Amniotic stem cell (primary cell): ENCODE measurements at places on chromosomes 7 and 10.

DNA sequence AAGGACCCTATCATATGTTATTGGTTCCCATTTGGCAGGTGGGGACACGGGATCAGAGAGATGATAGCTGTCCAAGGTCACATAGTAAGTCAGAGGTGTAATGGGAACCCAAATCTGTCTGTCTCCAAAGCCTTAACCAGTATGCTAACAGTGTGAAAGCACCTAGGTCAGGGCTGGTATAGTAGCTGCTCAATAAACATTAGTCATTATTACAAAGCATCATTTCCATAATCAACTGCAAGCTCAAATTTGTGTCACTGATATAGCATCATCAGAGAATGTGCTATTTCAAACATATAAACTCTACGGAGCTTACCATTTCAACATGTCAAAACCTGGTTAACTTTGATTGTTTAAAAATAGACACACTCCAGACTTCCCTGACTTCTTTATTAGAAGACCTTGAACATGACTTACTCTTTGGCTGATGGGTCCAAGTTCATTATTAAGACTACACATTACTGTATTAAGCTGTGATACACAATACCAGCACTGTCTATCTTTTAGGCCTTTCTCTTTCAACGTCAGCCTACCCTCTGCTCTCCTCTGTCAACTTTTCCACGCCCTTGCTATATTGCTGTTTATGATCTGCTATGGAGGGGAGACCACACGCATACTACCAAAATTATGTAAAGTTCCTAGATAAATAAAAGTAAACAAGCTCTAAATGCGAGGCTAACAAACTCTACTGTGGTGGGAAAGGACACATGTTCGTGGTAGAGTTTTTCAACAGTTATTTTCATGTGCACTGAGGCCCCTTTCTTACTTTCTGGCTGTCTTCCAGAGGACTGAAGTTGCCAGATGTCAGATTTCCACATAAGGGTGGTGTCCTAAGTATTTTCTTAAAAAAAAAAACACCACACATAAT lies 33.6 kb downstream of the DNMBP start:
- no peak for DNase-seq

GRCh38 chr7:98038321-98038720 lies 48.3 kb upstream of the OCM2 start:
- no peak for DNase-seq

DNA sequence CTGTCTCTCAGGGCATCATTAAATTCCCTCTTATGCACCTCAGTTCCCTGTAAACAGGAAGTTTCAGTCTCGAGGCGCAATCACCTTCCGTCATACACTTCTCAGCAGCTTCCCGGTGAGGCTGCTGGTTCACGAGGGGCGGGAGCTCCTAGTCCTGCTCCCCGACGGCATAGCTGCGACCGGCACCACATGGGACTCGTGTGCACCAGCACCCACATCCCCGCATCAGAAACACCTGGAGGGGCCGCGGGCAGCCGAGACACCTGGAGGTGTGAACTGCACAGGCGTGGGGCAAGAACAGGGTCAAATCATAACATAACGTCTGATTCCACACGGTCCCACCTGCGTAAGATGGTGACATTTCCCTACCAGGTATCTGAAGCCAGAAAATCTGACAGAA lies 52.7 kb downstream of the DIP2C start:
- DNase-seq, result no peak

DNA sequence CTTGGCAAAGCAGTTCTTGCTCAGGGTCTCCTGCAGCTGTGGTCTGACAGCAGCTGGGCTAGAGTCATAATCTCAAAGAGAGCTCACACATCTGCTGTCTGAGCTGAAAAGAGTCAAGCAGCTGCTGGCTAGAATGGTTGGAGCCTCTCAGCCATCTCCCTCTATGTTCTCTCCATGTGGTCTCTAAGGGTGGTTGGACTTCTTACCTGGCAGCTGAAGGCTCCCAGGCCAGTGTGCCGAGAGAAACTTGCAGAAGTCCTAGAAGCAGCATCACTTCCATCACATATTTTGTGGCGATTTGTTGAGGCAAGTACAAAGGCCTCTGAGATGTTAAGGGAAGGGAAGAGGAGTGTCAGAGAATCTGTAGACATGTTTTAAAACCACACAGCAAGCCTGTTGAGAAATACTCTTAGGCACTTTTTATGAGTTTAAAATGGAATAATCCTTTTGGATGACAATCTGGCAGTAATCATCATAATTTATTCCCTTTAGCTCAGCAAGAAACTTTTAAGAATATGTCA lies 93.2 kb downstream of the REEP3 start:
- no peak for DNase-seq

- no peak for DNase-seq
Measured at GRCh38 chr7:140883378-140883777, 41.4 kb downstream of the BRAF start.

DNA sequence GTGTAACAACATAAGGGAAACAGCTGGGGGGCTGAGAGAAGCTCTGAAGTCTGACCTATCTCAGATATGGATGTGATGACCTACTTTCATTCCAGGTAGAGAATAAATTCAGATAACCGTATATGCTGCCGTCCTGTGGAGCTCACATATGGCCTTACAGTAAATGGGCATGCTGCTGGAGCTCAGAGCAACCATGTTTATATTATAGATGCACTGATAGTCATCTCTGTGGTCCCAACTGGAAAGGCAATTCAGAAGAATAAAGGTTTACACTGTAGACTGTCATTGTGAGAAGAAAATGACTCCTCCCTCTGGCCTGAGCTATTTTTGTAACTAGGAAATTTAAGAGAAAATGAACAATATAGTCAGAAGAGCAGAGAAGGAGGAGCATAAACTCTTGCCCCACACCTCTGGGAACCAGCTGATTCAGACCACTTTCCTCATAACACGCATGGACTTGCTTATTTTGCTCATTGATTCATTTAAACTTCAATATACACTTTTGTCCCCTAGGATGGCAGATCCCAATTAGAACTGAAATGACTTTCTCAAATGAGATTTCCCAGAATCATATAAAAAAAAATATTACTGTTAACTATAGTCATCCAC lies 69.9 kb upstream of the NXPH1 start:
- no peak for DNase-seq

DNA sequence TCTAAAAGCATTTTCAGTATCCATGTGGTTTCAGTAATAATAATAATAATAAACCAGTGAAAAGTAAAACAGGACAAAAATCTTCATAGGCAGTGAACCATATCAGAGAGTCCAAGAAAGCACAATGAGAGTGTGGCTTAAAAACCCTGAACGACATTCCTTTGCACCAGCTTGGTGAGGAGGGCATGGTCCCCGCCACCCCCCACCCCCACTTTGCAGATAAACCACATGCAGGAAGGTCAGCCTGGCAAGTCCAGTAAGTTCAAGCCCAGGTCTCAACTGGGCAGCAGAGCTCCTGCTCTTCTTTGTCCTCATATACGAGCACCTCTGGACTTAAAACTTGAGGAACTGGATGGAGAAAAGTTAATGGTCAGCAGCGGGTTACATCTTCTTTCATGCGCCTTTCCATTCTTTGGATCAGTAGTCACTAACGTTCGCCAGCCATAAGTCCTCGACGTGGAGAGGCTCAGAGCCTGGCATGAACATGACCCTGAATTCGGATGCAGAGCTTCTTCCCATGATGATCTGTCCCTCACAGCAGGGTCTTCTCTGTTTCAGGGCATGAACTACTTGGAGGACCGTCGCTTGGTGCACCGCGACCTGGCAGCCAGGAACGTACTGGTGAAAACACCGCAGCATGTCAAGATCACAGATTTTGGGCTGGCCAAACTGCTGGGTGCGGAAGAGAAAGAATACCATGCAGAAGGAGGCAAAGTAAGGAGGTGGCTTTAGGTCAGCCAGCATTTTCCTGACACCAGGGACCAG lies 172.5 kb downstream of the EGFR start:
- no peak for DNase-seq

- no peak for DNase-seq
Measured at GRCh38 chr10:123250640-123251039, 96.4 kb downstream of the BUB3 start.

- no peak for DNase-seq
Measured at GRCh38 chr7:156579566-156579965, 61.0 kb upstream of the RNF32 start.

- no peak for DNase-seq
Measured at GRCh38 chr7:29224726-29225125, 30.2 kb downstream of the CHN2 start.

- no peak for DNase-seq
Measured at GRCh38 chr7:147638566-147638965, 952.0 kb upstream of the C7orf33 start.

- DNase-seq, result no peak
Measured at GRCh38 chr10:113983552-113983951, 60.1 kb upstream of the ADRB1 start.

GRCh38 chr10:98023024-98023423 lies 7.4 kb downstream of the CRTAC1 start:
- DNase-seq, result no peak

GRCh38 chr10:14757986-14758385 lies 16.7 kb downstream of the FAM107B start:
- no peak for DNase-seq

GRCh38 chr10:5196702-5197113 lies at the start of gene AKR1C4:
Gene AKR1C4 (plus strand): TSS chr10:5196837. CDS start chr10:5196868, 31 bp downstream.
- no peak for DNase-seq

GRCh38 chr10:3872712-3873329 lies 87.8 kb upstream of the KLF6 start:
- no peak for DNase-seq

GRCh38 chr7:92778972-92779371 lies 57.4 kb downstream of the CDK6 start:
- DNase-seq, result no peak

GRCh38 chr10:43038783-43039623 lies 37.9 kb upstream of the RET start:
- DNase-seq, result no peak

DNA sequence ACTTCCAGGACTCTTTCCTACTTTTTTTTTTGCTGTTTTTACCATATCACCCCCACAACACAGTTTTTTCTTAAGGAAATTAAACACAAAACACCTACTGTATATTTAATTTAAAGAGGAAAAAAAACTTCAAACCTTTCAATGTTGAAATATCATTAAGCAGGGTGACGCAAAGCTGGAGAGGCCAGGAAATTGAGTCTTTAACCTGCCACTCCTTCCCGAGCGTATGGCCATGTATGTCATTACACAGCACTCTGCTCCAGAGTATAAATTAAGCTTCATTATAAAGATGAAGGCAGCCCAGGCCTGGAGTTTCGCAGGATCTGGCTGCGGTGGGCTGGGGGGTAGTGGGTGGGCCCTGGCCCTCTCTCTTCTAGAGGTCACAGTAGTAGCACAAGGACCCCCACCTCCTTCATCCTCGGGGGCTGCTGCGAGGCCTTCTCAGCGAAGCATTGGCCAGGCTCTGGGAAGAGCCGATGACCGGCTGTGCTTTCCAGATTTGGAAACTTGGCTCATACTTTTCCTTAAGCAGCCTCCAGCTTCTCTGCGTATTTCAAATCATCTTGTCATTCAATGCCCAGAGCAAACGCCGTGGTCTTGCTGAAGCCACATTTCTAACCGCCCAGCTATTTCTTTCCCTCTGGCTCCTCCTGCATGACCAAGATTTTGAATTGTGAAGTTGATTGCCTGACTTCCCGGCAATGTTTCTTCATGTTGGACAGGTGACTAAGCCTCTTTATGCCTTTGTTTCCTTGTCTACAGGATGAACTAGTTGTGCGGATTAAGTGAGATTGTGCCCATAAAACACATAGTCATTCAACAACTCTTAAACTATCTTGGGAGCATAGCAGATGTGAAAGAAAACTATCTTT lies 765.1 kb downstream of the SUGCT start:
- DNase-seq, result no peak

DNA sequence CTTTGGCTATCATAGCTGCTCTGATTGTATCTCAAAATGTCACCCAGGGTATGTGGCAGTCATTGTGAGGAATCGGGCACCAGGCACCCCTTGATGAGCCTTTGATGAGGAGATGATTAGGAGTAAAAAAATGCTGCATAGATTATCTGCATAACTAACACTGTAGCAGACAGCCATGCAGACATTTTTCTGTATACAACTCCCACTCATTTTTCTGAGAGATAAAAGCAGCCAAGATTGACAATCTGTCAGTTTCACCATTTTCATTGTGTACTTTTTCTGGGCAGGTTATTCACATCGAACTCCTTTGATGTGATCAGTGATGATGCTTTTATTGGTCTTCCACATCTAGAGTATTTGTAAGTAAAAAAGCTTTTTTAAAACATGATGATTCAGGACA lies 19.4 kb downstream of the LGI1 start:
- no peak for DNase-seq
